A549 treated with DMSO at 1 μM for 4 hours (cell line): ENCODE measurements at places on chromosomes 3 and 15. TPM values are rescaled to one million over a fixed set of nuclear protein-coding genes. Genes with fewer than 3 reads are reported as not detected.

Gene ITIH1
- total RNA-seq = not detected in 5 replicates

Gene KLHL40
- not detected in 5 replicates for total RNA-seq

Gene SEC11A
- 322 to 406 TPM (median 340 TPM) in 5 replicates for total RNA-seq

Gene FSD2
- total RNA-seq = not detected in 5 replicates

Gene CCDC33
- 5.0 to 7.6 TPM (median 5.8 TPM) in 5 replicates for total RNA-seq

Gene CHST13
- 0.25 to 1.0 TPM (median 0.67 TPM) in 5 replicates for total RNA-seq

Gene HIGD2B
- 0.09 TPM in 1 of 5 replicates, not detected in the others for total RNA-seq

Gene ZNF80
- total RNA-seq = not detected in 5 replicates

Gene EPHA3
- total RNA-seq = not detected in 5 replicates

Gene LRRC34
- total RNA-seq = not detected in 5 replicates

Gene GOLGA8H
- 1.9 to 2.9 TPM (median 2.6 TPM) in 5 replicates for total RNA-seq

Gene POTEB
- not detected in 5 replicates for total RNA-seq

Gene ISLR2
- 0.07 to 0.30 TPM (median 0.12 TPM) in 5 replicates for total RNA-seq

Gene DZIP1L
- 5.7 to 6.8 TPM (median 6.6 TPM) in 5 replicates for total RNA-seq
